ENCODE measurements at places on chromosomes 5 and 9.

GRCh38 chr5:39106322-39106721, 32.1 kb upstream of the RICTOR start:
- DNase-seq: peak; percentile 19

- peak; percentile 49 for DNase-seq
Observed at GRCh38 chr9:15299374-15299939, 7.6 kb downstream of the TTC39B start.

DNA sequence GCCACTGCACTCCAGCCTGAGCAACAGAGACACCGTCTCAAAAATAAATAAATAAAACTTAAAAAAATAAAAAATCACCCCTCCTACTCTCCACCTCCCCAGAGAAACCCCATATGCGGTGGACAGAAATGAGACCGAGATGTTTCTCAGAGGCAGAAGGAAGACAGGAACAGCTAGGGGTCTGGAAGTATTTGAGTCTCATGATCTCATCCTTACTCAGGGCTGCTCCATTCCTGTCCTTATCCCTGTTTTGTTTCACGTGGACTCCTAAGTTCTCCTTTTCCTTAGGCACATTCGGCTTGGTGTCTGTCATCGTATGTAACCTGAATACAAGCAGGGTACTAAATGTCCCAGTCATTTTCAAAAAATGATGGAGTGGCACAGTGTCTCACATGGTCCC, 76.1 kb downstream of the C9orf50 start:
- DNase-seq: no peak

DNA sequence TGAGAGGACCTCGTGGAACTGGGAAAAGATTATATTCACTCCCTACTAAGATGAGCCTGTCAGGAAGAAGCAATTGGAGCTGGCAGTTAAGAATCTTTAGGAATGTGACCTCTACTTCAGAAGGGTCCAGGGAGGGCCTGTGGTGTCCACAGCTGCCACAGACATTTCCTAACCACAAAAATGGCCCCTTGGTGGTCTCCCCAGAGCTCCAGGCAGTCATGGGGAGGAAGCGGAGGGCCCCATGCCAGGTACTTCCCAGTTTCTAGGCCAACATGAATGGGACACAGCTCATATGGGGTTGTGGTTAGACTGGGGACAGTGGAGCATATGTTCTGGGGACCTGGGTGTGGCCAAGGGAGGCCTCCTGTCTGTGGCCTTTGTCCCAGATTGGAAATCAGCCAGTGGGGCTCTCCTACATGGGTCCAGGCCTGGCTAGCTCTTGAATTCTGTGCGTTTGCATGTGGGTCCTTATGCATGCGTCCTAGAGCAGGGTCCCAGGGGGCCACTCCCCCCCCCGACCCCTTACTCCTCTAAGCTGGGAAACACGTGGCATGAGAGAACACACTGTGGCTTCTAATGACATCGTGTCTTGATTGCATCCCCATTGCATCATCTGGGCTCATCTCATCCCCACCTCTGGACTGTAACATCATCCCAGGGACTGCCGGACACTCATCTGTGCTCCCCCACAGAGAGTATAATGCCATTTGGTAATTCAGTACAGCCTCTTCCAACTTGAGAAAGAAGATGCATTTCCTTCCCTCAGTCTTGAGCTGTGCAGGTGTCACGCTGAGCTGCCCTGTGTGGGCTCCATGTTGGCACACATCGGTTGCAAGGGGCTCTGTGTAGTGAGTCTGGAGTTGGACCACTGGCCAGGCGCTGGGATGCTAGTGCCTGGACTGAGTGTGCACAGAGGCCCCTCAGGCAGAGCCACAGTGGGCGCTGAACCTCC, 31.3 kb downstream of the IRF1 start:
- no peak for DNase-seq

DNA sequence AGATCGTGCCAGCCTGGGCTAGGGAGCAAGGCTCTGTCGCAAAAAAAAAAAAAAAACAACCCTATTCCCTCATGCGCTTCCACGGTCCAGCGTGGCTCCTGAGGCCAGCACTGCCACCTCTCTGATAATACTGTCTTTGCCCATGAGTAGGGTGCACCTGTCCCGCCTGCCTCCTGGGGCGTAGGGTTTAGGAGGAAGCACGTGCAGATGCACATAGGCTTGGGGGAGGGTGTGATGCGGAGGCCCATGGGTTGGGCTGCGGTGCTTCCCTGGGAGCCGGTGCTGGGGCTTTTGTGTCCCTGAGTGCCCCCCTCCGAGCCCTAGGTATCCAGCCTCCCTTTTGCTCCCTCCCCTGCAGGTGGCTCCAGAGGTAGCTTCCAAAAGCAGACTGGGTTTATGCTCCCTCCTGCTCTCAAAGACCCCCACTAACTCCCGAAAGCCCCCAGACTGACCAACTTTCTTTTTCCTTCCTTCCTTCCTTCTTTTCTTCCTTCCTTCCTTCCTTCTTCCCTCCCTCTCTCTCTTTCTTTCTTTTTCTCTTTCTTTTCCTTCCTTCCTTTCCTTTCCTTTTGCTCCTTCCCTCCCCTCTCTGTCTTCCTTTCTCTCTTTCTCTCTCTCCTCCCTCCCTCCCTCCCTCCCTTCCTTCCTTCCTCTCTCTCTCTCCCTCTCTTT, 12.8 kb downstream of the FGFR4 start:
- no peak for DNase-seq

GRCh38 chr9:114836769-114837168, 30.9 kb upstream of the TNFSF15 start:
- DNase-seq: no peak

DNA sequence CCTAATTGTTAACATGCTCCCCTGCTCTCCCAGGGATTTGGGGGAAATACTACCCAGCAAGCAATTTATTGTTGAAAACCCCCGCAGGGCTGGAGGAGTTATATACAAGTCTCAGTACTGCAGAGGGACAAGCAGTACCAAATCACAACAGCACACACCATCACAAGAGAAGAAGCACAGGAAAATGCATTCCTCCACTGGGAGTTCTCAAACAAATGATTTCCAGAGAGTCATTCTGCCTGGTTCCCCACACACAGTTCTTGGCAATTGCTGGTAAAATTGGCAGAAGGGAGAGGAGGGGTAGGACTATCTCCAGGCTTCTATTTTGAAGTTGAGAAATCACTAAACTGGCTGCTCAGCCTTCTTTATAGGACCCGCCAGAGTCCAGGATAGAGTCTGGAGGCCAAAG, 16.8 kb downstream of the SIL1 start:
- DNase-seq: no peak

All from naive thymus-derived CD8-positive, alpha-beta T cell (primary cell).